ENCODE measurements at places on chromosomes 5 and 9.

GRCh38 chr9:122016309-122016708, 76.8 kb downstream of the TTLL11 start:
- no peak for DNase-seq

- DNase-seq = no peak
Measured at GRCh38 chr5:170152767-170153166, 47.1 kb downstream of the FOXI1 start.

- no peak for DNase-seq
Measured at GRCh38 chr5:16759147-16759773, 142.5 kb upstream of the RETREG1 start.

- no peak for DNase-seq
Measured at GRCh38 chr5:165404917-165405316, 1899.5 kb downstream of the MAT2B start.

DNA sequence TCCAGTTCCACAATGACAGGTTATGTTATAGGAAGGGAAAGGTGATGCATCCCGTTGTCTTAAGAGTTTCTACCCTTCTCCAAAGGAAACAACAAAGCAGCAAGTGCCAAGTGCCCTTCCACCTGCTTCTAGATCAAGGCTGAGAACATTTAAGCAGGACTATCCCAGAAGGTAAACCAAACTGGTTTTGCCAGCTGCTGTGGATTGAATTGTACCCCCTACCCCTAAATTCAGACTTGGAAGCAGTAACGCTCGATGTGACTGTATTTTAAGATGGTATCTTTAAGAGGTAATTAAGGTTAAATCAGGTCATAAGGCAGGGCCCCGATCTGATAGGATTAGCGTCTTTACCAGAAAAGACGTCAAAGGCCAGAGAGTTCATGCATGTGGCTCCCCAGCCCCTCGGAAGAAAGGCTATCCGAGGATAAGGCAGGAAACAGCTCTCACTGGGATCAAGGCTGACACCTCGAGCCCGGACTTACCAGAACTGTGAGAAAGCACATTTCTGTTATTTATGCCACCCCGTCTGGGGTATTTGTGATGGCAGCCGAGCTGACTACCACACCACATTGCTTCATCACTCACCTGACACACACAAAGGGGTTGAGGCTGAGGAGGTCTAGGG, 179.1 kb upstream of the RAI14 start:
- DNase-seq = no peak

- no peak for DNase-seq
Measured at GRCh38 chr9:72315510-72316311, 49.3 kb downstream of the ZFAND5 start.

- no peak for DNase-seq
Measured at GRCh38 chr9:133120501-133121197, 391 bp downstream of the RALGDS start.

GRCh38 chr9:113528088-113528487, 64.6 kb downstream of the RGS3 start:
- no peak for DNase-seq

DNA sequence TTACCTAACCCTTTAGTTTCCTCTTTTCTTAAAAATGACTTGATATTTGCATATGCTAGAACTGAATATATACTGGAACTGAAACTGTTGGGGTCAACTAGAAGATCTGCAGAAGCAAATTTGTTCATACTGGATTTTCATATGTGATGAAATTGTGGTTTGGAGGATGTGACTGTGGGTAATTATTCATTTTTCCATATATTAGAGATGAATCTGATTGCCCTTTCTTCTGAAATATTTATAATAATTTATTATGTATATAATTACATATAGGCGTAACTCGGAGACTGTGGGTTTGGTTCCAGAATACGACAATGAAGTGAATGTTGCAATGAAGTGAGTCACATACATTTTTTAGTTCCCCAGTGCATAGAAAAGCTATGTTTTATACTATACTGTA, 149.1 kb downstream of the ATP10B start:
- DNase-seq = no peak

DNA sequence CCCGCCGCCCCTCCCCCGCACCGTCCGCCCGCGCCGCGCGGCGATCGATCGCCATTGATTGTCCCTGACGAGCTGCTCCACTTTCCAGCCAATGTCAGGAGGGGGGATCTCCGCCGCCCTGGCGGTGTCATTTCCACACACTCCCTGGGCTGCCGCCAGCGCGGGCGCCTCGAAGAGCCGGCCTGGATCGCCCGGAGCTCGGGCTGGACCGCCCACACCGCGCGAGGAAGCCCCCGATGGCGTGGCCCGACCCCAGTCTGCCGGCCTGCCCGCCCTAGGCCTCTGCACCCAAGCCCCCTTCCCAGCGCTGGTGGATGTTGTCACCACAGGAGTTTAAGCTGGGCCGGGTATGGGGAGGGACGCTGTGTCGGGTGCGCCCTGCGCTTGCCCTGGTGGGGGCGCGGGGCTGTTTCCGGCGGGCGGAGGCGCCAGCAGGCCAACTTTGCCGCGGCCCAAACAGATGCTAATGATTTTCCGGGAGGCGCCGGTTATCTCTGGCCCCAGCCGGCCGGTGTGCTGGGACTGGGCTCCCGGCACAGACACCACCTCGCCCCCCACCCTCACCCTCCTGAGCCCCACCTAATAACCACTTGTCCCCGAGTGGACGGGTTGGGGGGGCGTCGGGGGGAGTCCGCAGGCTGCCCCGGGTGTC, 10.6 kb upstream of the CXXC5 start:
- no peak for DNase-seq

GRCh38 chr5:38404667-38405276, 146.4 kb downstream of the EGFLAM start:
- no peak for DNase-seq

DNA sequence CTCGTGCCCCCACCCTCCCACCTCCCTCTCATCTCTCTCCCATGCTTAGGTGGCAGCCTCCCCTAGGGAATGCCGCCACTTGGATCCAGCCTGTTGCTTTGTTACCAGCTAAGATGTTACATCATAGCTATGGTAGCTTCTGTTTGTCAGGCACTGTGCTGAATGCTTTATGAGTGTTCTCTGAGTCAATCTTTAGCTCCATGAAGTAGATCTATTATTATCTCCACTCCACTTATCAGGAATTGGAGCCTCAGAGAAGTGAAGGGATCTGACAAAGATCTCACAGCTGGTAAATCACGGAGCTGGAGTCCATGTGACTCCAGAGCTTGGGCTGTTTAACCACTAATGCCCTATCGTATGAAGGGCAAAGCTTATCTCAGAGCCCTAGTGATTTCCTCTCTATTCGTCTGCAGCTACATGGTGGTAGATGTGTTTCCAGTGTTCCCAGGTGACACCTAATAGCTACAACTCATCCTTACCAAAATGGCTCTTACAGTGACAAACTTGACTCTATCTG, 54.1 kb downstream of the GARNL3 start:
- DNase-seq = no peak

- DNase-seq = no peak
Measured at GRCh38 chr5:22643356-22643755, 209.8 kb downstream of the CDH12 start.

GRCh38 chr9:121725008-121725775, 73.8 kb downstream of the DAB2IP start:
- DNase-seq = no peak

DNA sequence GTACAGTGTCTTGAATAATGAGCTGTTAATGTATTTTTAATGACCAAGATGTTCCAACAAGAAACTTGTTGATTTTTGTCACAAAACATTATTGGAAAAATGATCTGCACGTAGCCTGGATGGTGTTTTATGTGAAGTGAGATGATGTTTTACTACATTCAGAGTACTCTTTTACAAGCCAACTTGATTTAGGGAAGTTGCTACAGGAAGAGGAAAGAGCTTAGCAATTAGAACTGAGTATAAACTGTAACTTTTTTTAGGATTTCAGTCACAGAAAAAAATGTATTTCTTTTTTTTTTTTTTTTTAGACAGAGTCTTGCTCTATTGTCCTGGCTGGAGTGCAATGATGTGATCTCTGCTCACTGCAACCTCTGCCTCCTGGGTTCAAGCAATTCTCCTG, 113.6 kb upstream of the ADRA1B start:
- DNase-seq = no peak

GRCh38 chr5:145768863-145769262, 66.3 kb downstream of the PRELID2 start:
- DNase-seq = no peak

DNA sequence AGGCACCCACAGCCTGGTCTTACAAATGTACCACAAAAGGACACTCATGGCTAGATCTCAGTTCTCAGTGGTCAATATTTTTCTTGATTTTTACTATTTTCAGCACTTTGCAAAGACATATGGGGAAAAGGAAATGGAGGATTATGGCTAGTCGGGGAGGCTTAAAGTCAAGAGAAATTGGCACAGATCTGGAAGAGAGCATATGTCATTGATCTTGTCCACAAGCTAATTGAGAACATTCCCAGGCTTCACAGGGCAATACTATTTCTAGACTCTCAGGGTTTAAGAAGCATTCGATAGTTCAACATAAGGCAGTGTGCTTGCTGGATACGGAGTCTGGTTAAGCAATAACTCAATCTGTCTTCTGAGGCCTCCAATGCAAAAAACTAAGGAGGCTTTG, 285.8 kb downstream of the ZNF608 start:
- DNase-seq = no peak

DNA sequence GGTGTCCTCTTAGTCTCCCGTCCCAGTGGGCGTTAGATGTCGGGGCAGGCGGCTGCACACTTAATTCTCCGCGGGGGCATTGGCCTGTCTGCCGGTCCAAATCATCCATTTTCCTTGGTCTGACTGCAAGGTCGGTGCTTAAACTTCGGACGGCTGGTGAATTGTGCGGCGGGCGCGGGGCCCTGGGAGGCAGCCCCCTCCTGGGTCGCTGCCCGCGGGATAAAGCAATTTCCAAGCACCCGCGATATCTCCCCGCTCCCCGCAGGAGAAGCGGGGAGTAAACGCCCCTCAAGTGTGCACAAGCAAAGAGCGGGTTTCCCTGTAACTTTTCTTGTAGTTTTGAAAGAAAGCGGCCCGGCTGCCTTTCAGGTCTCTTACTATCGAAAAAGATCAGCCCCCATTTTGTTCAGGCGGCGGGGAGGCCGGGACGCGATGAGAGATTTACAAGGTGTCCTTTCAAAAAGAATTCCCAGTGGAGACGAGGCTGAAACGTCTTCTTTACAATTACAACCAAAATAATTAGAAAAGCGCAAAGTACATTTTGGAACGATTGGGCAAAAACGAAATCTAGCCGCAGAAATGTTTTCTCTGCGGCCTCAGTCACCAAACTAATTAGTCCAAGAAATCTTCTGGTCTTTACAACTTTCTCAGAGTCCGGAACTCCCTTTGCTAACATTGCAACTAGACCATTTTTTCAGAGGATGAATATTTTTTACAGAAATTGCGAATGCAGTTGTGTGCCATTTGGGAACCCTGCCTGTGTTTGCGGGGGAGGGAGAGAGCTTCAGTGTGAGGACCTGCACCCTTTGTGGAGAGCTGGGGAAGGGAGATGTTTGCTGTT, 1.8 kb downstream of the IRX1 start:
- no peak for DNase-seq

GRCh38 chr5:52339285-52339684, 448.4 kb upstream of the ITGA1 start:
- DNase-seq = no peak

- DNase-seq = no peak
Measured at GRCh38 chr5:139797335-139797734, 1.7 kb downstream of the PSD2 start.

GRCh38 chr5:159010661-159011442, 88.9 kb downstream of the EBF1 start:
- no peak for DNase-seq

DNA sequence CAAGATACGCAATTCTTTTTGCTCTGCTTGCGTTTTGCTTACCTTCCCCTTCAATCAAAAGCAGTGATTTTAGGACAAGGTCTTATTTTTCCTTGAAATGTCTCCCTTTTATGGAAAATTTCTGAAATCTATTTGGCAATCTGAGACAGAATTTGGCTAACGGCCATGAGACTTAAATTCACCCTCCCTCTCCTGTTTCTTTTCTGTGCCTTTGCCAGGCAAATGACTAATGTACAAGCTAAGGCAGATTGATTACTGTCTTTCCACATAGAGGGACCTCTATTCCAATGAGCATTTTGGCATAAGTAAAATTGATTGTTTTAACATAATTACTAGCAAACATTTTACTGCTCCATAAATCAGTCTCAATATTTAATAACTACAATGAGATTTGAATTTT, 31.7 kb downstream of the FAM81B start:
- no peak for DNase-seq

DNA sequence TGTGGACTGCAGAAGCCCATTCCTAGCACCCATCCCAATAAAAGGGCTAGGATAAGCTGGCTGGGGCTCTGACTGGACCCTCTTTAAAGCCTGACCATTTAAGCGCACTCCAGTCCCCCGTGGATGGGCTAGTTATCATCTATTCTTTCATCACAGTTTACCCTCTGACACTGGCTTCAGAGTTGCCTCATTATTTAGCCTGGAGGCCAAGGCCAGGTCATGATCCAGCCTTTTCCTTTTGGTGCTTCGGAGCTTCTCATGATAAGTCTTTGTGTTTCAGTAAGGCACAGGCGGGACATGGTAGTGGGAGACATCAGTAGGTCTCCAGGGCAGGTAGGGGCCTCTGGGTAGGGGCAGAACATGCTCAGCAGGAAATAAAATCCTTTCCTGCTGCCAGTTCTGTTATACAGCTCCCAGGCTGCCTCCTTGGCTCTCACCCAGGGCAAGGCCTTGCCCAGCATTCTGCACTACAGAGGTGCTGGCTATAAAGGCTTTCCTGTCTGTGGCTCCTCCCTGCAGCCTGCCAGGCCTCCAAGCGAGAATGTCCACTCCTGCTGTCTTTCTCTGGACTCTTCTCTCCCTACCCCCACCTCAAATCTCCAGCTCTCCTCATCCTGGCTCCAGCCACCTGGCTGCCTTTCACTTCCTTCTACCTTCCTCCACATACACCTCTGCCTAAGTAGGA, 128.8 kb downstream of the FSTL4 start:
- no peak for DNase-seq

DNA sequence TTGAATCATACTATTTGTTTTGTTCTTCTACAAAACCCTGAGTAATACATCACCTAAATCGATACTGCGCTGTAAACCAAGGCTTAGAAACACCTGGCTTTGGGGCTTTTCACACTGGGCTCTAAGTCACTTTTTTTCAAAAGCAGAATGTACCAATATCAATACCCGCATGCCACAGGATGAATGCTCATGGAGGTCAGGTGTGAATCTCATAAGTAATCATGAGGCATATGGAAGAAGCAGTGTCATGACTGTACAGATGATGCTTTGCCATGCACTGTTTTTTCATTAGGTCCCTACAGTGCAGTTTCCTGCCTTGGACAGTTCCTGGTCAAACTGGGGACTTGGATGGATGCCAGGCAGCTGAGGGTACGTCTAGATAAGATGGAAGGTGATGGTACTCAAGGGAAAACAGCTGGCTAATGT, 49.0 kb upstream of the ATG10 start:
- DNase-seq = no peak

GRCh38 chr9:89929673-89930480, 325.1 kb downstream of the GADD45G start:
- no peak for DNase-seq

Data from T-helper 2 cell (primary cell).